ENCODE measurements at places on chromosomes 3 and 15.

DNA sequence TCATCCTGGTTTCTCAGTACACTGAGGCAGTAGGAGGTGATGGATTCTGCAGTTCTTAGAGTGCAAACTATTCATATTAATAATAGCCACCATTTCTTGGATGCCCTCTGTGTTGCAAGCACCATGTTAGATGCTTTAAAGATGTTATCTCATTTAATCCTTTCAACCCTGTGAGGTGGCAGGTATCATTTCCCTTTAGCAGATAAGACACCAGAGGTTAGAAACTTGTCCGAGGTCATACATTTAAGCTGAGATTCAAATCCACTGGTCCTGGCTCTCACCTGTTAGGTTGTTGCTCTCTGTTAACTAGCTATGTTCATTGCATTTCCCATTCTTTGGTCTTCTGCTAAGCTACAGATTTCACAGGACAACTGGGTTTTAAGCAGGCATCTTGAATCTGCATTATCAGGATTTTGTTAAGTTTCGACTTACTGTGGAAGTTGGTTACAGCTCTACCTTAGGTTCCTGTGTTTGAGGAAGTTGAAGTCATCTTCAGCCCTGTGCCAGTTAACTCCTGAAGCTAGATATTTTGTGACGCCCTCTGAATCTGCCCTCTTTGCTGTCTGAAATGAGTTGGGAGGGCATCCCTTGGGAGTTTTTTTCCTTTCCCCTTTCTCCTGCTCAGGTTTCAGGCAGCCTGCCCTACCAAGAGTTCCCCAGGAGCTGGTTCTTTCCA, 6.4 kb downstream of the PDE8A start:
- DNase-seq = no peak

- no peak for DNase-seq
These were observed 8.8 kb downstream of the SYNM start for GRCh38 chr15:99113547-99114271.

DNA sequence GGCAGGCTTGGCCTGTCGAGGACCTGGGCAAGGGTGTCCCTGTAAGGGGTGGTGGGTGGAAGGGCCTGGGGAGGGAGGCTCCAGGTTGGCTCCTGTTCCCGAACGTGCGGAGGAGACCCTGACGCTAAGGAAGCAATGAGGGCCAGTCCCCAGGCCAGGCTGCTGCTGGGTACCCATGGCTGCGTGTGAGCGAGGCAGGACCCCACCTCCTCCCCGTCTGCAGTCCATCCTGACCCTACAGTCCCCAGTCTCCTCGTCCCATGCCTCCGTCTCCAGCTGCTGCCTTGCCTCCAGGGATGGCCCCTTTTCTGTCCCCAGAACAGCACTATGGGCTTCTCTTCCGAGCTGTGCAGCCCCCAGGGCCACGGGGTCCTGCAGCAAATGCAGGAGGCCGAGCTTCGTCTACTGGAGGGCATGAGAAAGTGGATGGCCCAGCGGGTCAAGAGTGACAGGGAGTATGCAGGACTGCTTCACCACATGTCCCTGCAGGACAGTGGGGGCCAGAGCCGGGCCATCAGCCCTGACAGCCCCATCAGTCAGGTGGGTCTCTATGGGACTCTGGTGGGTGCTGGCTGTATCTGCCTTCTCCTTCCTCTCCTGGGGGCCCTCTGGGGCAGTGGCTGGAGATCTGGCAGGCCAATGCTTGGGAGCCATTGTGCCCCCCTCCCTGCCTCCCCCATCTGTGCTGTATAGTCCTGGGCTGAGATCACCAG, 571 bp downstream of the FES start:
- DNase-seq = no peak

GRCh38 chr3:124565013-124565412, 165.2 kb upstream of the UMPS start:
- peak; percentile 83 for DNase-seq

DNA sequence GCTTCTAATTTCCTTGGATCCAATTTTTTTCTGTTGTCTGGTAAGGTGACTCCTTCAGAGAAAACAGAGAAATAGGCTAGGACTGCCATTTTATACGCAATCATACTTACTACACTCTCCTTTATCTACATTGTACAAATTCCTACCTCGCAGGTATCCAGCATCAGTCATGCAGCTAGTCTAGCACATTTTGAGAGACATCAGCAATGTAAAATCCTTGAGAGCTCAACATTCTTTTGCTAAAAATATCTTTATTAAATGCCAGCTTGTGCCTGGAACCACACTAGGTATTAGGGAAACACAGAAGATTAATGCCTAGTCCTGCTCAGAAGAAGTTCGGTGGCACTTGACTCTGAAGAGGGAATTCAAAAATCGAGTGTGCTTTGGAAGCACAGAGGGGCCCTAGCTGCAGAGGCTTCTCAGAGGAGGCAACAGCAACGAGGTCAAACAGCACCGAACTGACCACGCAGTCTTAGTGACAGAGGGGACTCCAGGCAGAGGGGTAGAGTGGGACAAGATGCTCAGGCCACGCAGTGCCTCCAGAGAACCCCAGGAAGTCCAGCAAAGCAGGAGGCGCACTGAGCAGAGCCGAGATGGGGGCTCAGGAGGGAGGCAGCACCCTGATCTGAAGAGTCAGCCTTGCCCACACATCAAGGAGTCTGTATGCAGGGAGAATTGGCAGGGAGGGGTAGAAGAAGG, 3.5 kb downstream of the FAM174B start:
- no peak for DNase-seq

GRCh38 chr3:150319900-150320299, 88.2 kb upstream of the TSC22D2 start:
- DNase-seq = peak; percentile 85

GRCh38 chr15:49199666-49200065, 29.6 kb downstream of the GALK2 start:
- DNase-seq = peak; percentile 17

DNA sequence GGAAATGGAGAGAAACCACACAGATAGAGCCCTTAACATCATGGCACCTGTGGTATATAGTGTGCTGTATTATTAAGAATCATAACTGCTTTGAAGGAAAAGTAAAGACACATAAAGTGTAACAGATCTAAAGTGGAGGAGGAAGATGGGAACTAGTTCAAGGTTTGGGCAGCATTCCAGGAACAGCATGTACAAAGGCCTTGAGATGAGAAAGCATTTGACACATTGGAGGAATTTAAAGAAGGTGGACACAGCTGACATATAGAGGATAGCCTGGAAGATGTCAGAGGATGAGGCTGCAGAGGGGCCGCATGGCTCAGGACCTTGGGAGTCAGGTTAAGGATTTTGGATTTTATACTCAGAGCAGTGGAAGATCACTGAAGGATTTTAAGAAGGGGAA, 39.0 kb downstream of the LRTM1 start:
- peak; percentile 50 for DNase-seq

DNA sequence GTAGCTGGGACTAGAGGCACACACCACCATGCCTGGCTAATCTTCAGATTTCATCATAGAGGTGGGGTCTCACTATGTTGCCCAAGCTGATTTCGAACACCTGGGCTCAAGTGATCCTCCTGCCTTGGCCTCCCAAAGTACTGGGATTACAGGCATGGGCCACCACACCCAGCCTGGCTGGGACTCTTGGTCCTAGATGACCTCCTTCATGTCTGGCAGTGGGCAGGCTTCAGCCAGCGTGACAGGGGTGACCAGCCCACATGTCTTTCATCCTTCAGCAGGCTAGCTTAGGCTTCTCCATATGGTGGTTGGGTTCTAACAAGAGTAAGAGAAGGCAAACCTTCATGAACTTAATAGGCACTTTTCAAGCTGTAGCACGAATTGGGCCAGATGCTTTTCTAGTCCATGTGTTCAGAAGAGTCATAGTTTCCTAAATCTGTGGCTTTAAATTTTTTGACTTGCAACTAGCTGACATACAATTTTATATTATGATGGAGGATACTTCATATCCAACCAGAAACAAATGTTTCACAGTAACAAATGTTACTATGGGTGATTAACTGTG, 7.6 kb downstream of the GPD1L start:
- DNase-seq = no peak

DNA sequence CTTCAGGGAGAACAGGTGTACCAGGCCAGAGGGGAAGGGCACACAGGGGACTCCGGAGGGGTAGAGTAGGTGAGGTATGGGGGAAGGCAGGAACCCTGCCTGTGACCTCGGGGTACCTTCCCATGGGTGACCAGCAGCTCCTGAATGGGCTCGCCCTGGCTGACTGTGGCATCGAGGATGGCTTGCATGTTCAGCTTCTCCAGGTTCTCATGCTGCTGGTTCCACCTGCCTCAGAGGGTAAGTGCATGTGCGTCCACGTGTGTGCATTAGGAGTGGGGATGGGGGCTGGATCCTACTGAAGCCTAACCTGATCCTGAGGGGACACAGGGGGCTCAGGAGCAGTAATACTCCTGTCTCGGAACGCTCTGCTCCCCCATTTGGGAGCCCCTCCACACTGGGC, 524 bp downstream of the ZMYND10 start:
- no peak for DNase-seq

GRCh38 chr15:101088271-101088670, 163.6 kb downstream of the CHSY1 start:
- DNase-seq = no peak

DNA sequence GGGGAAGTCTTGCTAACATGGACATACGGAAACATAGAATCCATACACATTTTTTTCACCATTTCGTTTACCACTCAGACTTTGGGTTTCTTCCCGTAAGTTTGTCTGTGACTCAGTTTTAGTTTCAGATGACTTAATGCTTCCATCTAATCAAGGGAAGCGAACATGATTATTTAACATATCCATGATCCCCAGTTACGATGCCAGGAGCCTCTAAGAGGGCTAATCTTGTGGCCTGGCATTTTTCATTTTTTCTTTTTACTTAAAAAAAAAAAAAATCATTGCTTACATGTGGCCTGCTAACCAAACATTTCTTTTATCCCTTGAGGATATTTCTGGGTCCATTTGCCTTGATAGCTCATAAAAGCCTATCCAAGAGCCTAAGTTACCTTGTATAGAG, 20.2 kb upstream of the PLOD2 start:
- no peak for DNase-seq

DNA sequence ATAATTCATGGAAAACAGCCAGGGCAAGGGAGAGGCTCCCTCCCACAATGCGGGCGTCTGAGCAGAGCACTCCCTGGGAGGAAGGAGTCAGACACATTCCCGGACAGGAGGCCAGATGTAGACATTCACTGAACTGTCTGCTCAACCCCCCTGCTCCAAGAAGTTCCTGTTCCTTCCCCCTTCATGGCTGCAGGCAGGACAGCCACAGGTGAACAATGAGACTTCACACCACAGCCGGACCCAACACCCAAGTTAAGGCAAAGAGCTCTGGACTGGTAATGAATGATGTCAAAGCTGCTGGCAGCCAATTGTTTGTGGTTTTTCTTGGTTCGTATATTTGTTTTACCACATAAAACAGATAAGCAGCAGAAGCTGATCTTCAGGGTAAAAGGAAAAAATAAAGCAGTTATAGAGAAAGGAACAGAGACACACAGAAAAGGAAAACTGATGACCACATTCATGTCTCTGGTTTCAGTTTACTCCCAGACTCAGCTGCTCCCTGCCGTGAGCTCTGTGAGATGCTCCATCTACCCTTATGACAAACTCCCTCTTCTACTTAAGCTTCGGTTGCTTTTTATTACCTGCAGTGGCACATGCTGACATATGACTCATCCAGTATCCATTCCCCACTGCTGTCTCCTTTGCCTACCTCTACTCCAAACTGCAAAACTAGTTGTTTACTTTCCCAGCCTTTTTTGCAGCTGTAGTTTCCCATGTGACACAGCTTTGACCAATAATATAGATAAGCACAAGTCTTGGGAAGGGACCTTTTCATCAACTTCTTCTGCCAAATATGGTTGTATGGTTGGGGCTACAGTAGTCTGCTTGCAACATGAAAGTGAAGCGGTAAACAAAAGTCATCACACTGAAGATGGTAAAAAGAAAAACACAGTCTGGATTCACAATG, 33.1 kb downstream of the DZIP1L start:
- DNase-seq = peak; percentile 95

GRCh38 chr3:179853176-179853575, 183.6 kb downstream of the PEX5L start:
- DNase-seq = peak; percentile 33

DNA sequence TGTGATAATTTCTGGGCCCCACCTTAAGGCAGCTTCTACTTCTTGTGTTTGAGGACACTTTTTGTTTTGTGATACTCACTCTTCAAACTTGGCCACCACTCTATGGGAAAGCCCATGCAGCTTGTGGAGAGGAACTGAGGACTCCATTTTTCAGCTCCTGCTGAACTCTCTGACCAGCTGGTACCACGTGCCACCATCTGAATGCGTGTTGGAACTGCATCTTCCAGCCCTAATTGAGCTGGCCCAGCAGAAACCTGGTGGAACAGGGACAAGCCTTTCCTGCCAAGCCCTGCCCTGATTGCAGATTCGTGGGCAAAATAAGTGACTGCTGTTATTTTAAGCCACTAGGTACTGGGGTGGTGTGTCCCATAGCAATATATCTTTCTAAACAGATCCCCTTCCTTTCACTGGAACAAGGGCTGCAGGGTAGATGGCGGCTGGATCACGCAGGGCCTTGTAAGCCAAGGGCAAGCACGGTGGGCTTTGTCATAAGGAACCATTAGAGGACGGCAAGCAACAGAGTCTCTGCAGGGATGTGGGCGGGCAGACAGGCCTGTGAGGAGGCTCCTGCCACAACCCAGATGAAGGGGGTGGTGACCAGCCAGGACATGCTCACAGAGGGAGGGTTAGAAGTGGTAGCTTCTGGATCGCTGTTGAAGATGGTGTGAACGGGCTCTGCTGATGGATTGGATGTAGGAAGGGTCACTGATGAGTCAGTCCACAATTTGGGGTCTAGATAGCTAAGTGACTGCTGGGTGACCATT, 9.5 kb downstream of the H1-8 start:
- DNase-seq = no peak

- peak; percentile 56 for DNase-seq
These were observed 125.6 kb upstream of the ROPN1 start for GRCh38 chr3:124117486-124117885.

GRCh38 chr3:134833453-134834163, 38.5 kb downstream of the EPHB1 start:
- no peak for DNase-seq

GRCh38 chr3:124209426-124209825, 217.5 kb upstream of the ROPN1 start:
- DNase-seq = no peak

- no peak for DNase-seq
These were observed at the start of gene C3orf22 for GRCh38 chr3:126558336-126559071. TSS of gene C3orf22 (minus strand) at chr3:126558932. CDS start at chr3:126553390, 5,542 bp downstream.

DNA sequence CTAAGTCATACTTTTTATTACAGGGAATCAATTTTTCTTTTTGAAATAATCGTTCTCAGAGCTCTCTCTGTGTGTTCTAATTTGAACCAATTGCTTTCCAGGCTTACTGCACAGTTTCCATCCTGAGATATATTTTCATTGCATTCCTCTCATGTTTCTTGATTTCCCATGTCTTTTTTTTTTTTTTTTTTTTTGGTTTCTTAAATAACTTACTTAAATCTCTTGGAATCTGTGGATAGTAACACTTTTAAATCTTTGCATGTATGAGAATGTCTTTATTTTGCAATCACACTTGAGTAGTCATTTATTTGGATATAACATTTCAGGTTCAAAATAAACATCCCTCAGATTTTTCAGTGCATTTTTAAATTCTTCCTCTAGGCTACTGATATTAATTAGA, 14.5 kb upstream of the ABTB1 start:
- no peak for DNase-seq

- no peak for DNase-seq
These were observed 387.0 kb downstream of the ZBBX start for GRCh38 chr3:166993015-166993630.
